CD4-positive, alpha-beta T cell (primary cell): ENCODE measurements at places on chromosomes 6 and 20.

DNA sequence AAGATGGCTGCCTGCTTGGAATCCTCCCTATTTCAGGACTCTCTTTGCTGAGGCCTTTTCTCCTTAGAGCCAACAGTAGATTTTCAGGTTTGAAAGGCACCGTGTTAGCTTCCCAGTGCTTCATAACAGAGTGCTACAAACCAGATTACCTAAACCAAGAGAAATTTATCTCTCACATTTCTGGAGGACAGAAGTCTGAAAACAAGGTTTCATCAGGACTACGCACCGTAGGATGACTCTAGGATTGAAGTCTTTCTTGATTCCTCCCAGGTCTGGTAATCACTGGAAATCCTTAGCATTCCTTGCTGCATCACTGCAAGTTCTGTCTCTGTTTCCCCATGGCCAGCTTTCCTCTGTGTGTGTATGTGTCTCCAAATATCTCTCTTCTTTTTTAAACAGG lies 508.4 kb upstream of the GJE1 start:
- DNase-seq: no peak

DNA sequence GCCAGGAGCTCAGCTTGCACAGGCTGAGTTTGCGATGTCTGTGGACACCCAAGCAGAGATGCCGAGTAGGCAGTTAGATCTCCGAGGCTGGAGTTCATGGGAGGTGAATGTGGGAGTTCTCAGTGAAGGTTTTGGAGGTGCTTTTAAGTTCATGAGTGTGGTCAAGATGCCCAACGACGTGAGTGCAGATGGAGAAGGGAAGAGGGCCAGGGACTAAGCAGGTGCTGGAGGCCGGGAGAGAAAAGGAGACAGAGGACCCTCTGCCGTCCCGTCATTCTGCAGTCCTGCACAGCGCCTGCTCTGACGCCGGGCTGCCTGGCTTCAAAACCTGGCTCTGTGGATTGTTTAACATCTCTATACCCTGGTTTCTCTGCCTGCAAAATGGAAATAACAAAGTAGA lies 15.5 kb downstream of the ITPR3 start:
- DNase-seq: no peak

- DNase-seq: peak; percentile 35
These were observed 128.3 kb downstream of the MAP3K7 start for GRCh38 chr6:90458353-90459224.

GRCh38 chr6:70315079-70315751 lies 12.3 kb upstream of the COL9A1 start:
- no peak for DNase-seq

GRCh38 chr20:8865636-8866035 lies 203.3 kb upstream of the PLCB4 start:
- DNase-seq: no peak

- no peak for DNase-seq
These were observed 7.5 kb downstream of the ESF1 start for GRCh38 chr20:13777171-13777601.

DNA sequence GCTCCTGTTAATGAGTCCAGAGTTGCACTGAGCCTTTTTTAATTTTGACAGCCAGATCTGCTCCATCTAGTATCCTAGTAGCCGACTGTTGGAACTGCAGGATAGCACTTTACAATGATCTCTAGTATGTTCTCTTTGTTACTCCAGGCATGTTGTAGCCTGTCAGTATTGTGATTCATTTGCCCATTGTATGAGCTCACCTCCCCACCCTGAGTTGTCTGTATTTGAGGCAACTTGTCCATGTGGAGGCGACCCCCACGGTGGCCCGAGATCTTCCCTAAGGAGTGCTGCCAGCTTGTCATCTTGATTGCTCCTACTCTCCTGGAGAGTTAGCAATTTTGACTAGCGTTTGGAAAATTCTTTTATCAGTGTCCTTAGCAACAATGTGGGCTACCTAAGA lies 67.2 kb downstream of the DHX35 start:
- no peak for DNase-seq

DNA sequence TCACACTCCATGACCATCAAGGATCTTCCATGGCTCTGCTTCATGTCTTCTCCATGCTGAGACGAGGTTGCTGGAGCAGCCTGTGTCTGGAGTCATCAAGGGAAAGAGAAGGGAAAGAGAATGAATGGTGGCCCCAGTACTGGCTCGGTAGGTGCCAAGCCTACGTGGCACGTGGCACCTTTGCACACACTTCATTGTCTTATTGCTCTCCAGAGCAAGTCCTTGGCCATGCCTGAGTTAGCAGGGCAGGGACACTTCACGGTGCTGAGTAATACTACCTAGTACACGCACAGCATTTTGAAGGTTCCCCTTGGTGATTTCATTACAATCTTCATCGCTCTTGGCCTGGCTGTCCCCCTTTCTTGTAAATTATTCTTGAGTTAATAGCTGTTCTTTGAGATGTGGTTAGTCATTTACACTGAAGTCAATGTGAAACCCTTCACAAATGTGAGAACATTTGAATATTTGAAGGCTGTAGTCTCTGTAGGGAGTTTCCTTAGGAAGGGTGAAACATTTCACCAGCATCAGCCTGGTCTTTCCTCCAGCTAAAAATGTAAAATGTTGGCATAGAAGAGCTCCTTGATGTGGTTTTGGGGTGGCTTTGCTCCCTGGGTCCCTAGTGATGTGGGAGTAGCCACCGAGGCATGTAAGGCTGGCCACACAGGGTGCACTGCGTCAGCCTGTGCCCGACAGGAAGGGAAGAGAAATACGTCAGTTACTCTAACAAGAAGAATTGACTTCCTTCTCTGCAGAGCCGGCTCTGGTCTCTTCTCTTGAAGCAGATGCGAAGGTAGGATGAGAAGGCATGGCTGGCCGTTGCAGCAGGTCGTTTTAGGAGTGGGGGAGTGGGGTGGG lies at the start of gene SYTL3:
Gene SYTL3 (plus strand): TSS at position 766 of the 855 bp plus-strand sequence. CDS start 13,215 bp downstream, outside the sequence.
- DNase-seq: no peak

GRCh38 chr6:108454356-108454755 lies 106.4 kb upstream of the FOXO3 start:
- DNase-seq: no peak

DNA sequence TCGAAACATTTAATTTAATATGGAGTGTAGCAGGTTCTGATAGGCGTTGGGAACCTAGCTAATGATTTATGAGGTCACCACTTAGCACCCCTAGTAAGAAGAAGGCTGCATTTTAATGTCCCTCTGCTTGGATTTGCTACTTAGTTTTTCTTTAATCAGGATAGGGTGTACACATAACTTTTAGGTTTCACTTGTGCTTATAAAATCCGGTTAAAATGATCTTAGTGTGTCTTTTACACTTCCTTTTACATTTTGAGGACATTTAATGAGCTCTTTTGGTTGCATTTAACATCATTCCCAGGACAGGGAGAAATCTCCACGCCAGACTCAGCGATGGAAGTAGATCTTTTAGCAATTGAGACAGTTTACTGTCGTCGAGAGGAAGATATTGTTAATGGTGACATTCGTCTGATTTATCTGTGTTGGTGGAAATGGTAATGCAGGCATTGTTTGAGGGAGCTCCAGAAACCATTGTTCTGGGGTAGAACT lies 5.6 kb downstream of the TFAP2A start:
- DNase-seq: no peak

- DNase-seq: no peak
These were observed 138.8 kb downstream of the EDN3 start for GRCh38 chr20:59439243-59439642.

DNA sequence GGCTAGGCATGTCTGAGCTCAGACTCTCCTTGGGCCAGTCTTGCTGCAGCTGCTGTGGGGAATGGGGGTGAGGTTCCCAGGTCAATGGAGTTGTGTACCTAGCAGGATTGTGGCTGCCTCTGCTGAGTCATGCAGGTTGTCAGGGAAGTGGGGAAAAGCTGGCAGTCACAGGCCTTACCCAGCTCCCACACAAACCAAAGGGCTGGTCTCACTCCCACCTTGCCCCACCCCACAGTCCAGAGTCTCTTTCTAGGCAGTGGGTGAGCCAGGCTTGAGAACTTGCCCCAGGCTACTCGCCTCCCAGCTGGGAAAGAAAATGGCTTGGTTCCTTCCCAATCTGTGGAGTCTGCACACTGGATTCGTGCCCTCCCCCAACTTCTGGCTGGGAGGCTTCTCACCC lies 65.7 kb downstream of the SCP2D1 start:
- DNase-seq: no peak
